ENCODE measurements at places on chromosomes 2 and 18.
A peak's percentile ranks its signal among the peaks of the same experiment; 100 is the strongest.

DNA sequence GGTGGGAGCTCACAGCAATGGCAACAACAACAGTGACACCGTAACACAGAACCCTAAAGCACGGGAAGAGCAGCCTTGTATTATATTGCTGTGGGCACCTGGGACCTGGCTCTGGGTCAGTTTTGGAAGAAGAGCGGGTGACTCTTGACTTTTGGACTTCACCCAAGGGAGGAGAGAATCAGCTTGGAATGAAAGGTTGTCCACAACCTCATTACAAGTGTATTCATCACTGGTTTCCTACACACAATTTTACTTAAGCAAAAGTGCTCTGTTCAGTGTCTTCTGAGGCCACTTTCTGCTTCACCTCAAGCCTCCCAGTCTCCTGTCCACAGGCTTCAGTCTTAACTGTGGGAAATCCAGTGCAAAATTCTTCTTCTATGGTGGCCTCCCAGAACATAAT is 263.8 kb downstream of the KCNE4 start:
- no peak for DNase-seq

DNA sequence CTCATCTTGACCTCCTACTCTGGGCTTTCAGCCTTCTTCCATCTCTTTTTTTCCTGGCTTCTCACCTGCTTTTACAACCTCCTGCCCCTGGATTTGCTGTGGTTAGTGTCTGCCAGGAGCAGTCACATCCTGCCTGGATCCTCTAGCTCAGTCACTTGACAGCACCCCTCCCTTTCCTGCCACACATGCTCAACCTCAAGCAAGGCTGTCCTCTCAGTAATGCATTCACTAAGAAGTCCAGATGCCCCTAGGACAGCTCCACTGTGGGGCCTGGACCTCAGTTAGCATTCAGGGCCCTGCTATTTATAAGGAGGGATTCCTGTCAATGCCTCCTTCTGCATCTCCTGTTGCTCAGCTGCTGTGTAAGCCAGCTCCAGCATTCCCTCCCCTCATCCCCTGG is 275.5 kb downstream of the SMAD2 start:
- no peak for DNase-seq

- peak; percentile 68 for DNase-seq
Observed at GRCh38 chr18:50560681-50561629, 1.1 kb downstream of the MAPK4 start.

DNA sequence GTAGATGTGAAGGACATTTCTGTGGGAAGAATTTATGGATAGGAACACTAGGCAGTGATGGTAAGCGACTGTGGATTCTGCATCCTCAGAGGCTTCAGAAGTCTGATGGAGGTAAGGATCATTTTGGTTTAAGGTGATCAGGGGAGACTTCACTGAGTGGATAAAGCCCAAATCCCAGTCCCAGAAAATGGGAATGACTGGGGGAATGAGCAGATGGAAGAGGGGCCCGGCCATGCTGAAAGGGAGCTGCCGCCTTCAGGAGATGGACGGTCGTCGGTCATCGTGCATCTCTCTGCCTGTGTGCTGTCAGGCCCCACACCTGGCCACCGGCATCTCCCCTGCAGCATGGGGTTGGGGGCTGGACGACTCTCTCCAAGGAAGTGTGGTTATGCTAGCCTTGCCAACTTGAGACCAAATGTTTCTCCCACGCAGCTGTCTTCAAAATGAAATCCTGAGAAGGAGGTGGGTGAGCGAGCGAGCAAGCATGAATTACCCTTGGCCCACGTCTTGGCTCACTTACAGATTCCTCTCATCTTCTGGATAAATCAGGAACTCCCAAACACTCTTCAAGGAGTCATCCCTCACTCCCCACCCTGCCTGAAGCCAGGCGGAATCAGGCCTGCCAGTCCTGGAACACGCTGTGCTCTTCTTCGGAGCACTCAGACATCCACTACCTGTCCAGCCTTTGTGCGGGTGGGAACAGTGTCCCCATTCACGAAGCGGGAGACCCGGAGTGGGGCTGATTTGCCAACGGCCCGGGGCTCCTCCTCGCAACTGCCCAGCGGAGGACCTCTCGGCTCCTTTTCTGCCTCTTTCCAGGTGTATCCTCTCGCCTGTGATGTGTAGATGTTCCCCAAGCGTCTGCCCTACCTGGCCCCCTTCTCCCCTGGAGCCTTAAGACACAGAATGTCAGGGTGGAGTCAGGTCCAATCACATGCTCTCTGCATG is 85.6 kb downstream of the PRKCE start:
- DNase-seq = no peak

DNA sequence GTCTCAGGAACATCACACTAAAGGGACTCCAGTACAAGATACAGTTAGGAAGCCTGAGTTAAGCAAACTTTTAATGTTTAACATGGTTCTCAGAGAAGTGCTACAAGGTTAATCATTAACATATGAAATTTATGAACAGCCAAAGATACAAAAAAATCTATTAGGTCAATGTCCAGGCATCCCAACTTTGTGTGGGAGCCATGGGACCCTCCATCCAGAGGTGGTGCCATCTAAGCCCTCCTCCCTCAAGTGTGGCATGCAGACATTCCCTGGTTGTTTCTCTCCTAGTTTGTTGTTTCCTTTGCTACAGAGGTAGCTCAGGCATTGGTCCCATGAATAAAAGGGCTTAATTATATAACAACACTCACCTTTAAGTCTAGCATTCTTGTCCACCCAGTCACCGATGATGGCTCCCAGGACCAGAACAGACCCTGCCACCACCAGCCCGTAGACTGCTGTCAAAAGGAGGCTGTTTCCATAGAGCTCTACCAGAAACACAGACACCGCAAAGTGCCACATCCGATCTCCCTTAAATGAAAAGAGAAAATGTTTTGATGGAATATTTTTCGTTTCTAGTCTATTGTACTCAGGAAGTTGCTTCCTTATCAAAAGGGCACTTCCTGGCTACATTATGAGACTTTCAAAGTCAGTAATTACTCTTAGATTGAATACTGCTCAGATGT is 5.7 kb downstream of the SLC40A1 start:
- no peak for DNase-seq

GRCh38 chr2:63034526-63034925 is 16.1 kb upstream of the OTX1 start:
- DNase-seq = no peak

DNA sequence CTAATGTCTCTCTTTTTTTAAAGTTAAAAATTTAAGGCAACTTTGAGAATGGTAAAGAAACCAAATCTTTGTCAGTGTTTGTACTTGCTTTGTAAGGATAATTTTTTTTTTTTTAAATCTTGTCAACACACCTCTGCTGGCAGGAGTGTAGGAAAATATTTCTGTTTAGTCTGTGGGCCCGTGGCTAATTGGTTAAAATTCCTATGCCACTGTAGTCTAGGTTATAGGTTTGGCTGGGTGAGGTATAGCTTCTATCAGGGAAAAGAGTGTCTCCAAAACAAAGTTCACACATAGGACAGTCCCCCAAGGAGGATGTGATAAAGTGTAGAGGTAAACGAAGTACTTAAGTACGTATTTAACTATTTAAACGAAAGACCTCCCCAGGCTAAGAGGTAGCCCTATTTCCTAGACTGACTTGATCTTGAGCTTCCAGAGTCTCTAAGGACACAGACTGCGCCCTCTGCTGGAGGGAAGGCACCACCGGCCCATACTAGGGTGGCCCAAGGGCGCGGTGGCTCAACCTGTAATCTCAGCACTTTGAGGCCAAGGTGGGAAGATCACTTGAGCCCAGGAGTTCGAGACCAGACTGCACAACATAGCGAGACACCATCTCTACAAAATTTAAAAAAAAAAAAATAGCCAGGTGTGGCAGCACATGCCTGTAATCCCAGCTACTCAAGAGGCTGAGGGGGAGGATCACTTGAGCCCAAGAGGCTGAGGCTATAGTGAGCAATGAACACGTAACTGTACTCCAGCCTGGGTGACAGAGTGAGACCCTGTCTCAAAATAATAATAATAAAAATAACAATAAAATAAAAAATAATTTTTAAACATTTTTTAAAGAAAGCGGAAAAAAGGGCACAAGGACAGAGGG is 8.9 kb downstream of the TEX44 start:
- DNase-seq = peak; percentile 78

GRCh38 chr2:148882051-148882450 is 7.0 kb downstream of the KIF5C start:
- DNase-seq = no peak

- no peak for DNase-seq
Observed at GRCh38 chr18:79898952-79899608, 52.4 kb downstream of the SLC66A2 start.

- peak; percentile 44 for DNase-seq
Observed at GRCh38 chr2:39703181-39703872, 37.6 kb downstream of the TMEM178A start.

DNA sequence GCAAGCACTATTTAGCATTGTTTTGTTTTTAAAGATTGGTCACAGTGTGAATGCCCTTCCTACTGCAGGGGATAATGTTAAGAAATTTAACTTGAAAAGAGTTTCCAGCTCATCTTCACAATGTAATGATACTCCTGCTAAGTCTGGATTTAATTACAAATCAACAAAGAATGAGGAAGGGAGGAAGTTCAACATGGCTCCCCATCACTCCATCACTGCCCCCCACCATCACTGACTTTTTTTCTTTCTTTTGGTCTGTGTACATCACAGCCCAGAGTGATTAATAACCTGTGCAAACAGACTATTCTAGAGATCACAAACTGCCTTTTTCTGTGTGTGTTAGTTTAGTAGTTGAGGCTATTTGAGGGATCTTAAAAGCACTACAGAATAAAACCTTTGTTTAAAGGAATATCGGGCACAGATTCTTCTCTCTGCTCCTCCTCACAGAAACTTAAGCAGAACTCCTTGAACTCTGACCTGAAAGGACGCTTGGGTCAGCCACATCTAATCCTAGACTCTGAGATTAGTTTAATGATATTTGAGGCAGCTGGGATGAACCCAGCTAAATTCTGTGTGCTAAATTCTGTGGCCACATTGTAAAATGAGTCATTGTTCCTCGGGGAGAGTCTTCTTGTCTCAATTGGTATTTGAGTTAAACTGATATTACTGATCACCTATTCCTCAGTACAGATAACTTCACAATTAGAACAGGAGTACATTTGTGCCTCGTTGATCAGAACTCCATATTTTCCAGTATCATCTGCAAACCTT is 47.8 kb downstream of the SATB2 start:
- no peak for DNase-seq

DNA sequence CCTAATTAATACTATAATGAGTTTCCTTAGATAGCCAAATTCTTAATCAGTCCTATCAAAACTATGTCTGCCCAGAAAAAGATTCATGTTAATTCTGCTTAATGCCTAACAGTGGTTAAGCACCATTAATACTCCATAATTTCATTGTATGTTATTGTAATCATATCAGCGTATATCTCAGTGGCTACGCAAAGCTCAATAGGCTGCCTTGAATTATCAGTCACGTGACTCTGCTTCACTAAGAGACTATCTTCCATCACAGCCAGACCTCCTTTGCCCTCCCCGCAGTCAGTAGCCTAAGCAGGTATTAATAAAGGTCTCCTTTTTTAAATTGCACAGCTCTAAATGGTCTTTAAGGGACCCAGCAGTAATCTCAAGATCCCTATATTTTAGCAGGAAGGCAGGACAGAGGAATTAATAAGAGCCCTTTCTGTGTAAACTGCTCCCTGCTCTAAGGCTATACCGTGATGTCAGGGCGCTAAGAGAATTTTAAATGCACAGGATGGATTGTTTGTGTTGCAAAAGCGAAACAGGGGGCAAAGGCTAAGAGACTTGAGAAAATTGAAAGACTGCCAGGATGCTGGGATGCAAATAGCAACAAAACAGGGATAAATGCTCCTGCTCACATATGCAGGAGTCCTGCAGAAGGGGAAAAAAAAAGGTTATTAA is 215.6 kb upstream of the POU3F3 start:
- peak; percentile 42 for DNase-seq

DNA sequence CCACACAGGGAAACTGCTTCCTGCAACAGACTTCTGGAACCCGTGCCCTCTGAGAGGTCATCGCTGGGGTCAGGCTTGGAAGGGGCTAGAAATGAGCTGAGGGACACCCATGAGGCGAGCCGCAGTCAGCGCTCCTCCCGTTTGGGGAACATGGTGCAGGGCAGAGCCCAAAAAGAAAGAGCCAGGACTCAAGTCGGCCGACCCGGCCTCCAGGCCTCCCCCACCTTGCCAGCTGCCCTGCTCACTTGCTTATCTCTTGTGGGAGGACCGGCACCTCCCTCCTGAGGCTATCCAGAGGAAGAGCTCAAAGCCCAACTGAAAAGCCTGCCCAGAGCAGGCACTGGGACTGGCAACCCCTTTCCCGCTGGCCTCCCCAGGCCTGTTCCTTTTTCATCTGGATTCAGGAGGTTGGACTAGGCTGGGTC is 43.6 kb downstream of the SCTR start:
- no peak for DNase-seq

DNA sequence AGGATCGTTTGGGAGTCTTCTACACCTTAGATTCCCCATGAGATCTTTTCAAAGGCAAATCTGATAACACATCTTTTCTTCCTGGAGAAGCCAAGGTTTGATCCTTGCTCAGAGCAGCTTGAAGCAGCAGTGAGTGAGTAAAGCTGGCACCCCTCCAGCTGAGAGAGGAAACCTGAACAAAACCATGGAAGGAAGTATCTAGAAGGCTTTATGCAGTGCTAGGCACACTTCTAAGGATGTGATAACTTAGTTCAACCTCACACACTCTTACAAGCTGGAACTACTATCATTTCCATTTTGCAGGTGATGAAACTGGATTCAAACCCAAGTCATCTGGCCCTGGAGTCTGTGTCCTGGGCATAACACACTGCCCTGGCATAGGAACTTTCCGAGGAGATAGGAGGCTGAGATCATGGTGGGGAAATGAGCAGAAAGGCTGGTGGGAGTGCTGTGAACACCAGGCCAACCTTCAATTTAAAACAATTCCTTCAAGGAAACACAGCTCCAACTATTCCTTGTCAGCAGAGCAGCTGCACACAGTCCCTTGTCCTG is 71.2 kb downstream of the CTAGE1 start:
- DNase-seq = no peak

DNA sequence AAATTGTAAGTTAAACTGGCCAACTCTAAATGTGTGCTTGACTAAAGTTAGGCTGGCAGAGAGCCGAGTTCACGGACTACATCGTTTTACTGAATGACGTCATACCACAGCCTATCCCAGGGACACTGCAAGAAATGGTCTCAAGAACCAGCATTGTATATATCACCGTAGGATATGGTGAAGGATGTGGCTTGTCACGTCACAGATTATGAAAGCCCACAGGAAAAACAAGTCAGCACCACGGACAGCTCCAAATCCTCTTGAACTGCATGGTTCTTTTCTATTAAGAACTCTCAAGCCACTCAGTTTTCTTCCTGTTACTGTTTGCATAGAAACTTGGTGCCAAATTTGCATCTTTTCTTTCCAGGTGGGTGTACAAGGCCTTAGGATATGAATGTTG is 85.1 kb upstream of the ACAA2 start:
- DNase-seq = no peak

Measured in SK-N-SH (cell line).